Midbrain (tissue), 1 donor: ENCODE measurements at places on chromosomes 5 and 9.

DNA sequence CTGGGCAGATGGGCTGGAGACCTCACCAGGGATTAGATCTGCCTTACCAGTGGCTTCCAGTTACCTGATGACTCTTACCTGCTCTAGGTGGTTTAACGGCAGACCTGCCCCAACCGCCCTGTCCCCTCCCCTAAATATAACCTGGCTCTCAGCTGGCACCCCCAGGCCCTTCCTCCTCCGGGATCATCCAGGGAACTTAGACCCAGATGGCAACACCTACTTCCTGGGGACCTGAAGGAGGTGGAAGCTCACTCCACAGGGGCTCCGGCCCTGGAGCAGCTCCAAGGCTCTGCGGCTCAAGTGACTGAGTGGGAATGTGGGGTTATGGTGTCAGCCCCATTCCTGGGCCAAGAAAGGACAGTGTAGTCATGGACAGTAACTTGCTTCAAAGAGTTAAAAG lies 130.4 kb downstream of the OLFM1 start:
- DNase-seq = no peak

GRCh38 chr9:96219026-96219899 lies 82.7 kb downstream of the HSD17B3 start:
- DNase-seq = no peak

DNA sequence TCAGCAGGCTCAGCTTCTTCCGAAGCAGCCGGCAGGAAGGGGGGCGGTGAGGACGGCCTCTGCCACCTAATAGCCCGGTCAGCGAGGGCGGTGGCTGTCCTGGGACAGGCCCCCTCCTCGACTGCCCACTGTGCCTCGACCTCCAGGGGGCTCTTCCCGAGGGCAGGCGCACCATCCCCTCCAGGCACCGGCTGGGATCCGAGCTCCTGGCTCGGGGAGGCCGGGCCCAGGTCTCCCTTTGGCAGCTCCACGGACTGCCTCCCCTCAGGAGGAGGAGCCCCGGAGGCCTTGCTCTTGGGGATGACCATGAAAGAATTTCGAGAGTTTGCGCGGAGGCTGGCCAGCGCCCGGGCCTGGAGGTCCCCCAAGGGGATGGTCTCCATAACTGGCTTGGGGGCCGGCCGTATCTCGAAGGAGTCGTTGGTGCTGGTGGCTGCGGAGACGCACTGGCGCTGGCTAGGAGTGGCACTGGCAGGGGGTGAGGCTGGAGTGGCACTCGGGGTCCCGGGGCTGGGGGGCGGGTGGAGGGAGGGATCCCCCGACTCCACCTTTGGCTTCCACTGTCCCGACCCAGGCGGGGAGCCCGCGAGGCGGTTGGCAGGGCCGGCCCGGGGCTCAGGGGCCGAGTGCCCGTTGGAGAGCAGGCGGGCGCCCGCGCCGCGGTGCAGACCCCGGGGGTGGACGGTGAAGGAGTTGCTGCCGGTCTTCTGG lies 975 bp downstream of the TPRN start:
- no peak for DNase-seq

DNA sequence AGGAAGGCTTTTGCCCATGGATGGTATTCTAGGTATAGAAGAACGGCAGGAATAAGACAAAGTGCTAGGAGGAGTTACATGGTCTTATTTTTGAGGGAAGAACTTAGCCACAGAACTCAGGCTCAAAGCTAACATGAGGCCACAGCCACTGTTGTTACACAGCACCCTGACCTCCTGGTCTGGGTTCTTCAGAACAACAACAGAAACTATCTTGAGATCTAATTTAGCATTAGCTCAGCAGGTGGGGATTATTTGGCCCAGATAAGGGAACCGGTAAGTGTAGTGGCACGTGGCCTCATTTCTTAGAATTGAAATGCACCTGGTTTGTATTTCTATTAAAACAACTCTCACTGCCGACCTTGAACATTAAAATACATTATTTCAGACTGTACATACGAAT lies 1168.7 kb upstream of the SEMA6A start:
- no peak for DNase-seq

GRCh38 chr9:96818533-96818932 lies 35.8 kb downstream of the ZNF782 start:
- no peak for DNase-seq

DNA sequence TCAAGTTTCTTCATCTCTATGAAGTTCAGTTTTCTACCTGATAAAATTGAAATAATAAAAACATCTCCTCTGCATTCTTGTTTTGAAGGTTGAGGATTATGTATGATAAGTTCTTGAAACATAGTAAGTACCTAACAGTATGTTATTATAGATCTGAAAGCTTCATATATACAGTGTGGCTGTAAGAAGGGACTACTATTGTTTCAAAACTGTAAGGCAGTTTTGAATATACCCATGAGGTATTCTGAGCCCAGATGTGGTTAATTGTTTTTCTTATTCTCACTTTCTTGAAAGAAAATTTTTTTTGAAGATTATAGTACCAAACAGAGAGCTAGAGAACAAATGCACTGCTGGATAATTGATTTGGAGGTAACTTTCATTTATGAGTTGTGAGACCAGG lies 383.2 kb downstream of the CHSY3 start:
- DNase-seq = no peak

- no peak for DNase-seq
Observed at GRCh38 chr5:113115061-113115460, 138.5 kb downstream of the DCP2 start.

GRCh38 chr5:152282331-152282730 lies 122.7 kb downstream of the NMUR2 start:
- no peak for DNase-seq

- no peak for DNase-seq
Observed at GRCh38 chr9:104921067-104921741, 6.8 kb downstream of the ABCA1 start.

GRCh38 chr5:132747616-132748440 lies 602 bp downstream of the CCNI2 start:
- no peak for DNase-seq

DNA sequence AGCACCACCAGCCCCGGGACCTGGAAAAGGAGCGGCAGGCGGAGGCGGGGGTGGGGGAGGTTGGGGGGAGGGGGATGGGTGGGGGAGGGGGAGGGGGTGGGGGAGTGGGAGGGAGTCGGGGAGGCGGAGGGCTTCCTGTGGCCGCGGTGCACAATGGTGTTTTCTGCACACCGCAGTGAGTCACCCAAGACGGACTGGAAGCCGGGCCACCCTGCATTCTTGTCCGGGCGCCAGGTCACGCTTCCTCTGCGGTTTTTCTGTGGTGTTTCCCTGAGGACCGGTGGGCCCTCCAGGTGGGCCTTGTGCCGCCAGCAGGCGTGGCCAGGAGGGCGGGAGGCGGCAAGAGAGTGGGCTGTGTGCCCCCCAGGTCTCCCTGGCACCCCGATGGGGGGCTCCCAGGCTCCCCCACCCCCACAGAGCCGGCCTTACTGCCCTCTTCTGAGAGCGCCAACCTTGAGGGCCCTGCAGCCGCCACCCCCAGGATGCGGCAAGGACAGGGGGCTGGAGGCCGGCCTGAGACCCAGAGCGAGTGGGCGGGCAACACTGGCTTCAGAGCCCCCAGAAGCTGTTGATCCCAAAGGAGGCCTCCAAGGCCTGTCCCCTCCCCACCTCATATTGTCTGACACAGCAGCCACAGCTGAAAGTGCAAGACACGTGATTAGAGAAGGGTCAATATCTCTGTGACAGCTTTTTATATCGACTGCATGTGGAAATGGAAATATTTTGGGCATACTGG lies 11.1 kb downstream of the EXD3 start:
- no peak for DNase-seq
